ENCODE measurements at places on chromosomes 13 and 19.
A peak's percentile ranks its signal among the peaks of the same experiment; 100 is the strongest.

GRCh38 chr19:50817941-50818858 lies 5.4 kb downstream of the KLK1 start:
- DNase-seq = peak; percentile 24

GRCh38 chr13:39779337-39780265 lies 124.1 kb downstream of the COG6 start:
- peak; percentile 41 for DNase-seq

GRCh38 chr13:34347784-34348573 lies 530.0 kb downstream of the RFC3 start:
- no peak for DNase-seq

DNA sequence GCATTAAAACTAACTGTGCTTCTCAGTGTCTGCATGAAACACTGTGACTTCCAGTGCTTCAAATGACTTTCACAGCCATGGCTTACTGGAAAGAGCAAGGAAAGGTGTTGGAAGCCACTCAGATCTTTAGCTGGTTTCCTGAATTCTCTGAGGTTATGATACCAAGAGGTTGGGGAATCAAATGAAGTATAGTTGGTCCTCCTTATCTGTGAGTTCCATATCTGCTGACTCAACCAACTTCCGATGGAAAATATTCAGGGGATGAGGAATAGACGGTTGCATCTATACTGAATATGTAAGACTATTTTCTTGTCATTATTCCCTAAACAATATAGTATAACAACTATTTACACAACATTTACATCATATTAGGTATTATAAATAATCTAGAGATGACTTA lies 32.4 kb downstream of the EPSTI1 start:
- DNase-seq = no peak

- no peak for DNase-seq
These were observed 33.5 kb downstream of the CLEC17A start for GRCh38 chr19:14616407-14616806.

DNA sequence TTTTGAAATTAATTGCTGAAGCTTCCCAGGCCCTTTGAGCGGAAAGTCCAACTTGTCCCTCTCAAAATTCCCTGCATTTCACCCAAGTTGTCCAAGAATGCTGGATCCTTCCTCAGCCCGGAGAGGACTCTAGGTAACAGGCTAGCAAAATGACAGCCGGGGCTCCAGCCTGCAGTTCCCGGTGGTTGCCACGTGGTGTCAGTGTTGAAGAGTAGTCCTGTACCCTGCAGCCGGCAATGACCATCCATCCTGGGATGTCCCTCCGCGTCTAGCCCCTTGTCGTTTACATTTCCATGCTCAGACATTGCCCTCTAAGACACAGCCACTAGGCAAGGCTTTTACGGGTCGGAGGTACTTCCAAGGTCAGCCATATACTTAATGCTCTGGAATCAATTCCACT lies 31.4 kb upstream of the MTIF3 start:
- peak; percentile 41 for DNase-seq

DNA sequence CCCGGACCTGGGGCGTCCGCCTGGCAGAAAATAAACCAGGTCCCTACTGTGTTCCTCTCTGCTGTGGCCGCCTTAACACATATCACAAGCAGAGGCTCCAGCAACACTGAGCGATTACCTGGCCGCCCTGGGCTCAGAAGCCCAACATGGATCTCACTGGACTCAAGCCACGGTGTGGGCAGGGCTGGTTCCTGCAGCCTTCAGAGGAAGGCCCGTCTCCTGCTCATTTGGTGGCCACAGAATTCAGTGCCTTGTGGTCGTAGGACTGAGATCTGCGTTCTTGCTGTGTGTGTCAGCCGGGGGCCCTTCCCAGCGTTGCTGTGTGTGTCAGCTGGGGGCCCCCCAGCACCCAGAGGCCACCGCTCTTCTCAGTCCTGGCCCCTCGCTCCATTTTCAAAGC lies 30.2 kb downstream of the C2CD4C start:
- DNase-seq = no peak

GRCh38 chr13:41648314-41648935 lies 191.1 kb downstream of the RGCC start:
- DNase-seq = peak; percentile 75

DNA sequence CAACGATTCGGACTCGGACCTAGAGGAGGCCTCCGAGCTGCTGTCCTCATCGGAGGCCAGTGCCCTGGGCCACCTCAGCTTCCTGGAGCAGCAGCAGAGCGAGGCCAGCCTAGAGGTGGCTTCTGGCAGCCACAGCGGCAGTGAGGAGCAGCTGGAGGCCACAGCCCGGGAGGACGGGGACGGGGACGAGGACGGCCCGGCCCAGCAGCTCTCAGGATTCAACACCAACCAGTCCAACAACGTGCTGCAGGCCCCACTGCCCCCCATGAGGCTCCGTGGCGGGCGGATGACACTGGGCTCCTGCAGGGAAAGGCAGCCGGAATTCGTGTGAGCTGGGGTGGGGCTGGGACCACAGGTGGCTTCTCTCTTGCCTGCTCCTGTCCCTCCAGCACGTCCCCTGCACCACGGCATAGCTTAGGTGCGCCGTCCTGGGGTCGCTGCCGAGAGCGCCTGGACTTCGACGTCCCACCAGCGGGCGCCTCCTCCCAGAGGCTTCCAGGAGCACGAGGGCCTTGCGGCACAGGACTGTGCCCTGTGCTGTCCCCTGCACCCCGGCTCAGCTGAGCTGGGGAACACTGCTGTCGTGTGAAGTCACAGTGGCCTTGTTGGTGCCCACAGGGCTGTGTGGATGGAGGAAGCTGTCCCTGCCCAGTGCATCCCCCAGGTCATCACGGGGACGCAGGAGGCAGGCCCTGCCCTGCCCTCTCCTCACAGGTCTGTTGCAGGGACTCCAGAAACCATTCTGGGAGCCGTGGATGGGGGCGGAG lies 9.3 kb downstream of the POLR2E start:
- no peak for DNase-seq

GRCh38 chr13:66663711-66664110 lies 566.4 kb downstream of the PCDH9 start:
- no peak for DNase-seq

- peak; percentile 43 for DNase-seq
These were observed 5.7 kb downstream of the ACTN4 start for GRCh38 chr19:38653028-38653571.

GRCh38 chr19:46524308-46524707 lies 28.6 kb upstream of the PNMA8B start:
- DNase-seq = no peak
